ENCODE measurements at places on chromosomes 13 and 19.

DNA sequence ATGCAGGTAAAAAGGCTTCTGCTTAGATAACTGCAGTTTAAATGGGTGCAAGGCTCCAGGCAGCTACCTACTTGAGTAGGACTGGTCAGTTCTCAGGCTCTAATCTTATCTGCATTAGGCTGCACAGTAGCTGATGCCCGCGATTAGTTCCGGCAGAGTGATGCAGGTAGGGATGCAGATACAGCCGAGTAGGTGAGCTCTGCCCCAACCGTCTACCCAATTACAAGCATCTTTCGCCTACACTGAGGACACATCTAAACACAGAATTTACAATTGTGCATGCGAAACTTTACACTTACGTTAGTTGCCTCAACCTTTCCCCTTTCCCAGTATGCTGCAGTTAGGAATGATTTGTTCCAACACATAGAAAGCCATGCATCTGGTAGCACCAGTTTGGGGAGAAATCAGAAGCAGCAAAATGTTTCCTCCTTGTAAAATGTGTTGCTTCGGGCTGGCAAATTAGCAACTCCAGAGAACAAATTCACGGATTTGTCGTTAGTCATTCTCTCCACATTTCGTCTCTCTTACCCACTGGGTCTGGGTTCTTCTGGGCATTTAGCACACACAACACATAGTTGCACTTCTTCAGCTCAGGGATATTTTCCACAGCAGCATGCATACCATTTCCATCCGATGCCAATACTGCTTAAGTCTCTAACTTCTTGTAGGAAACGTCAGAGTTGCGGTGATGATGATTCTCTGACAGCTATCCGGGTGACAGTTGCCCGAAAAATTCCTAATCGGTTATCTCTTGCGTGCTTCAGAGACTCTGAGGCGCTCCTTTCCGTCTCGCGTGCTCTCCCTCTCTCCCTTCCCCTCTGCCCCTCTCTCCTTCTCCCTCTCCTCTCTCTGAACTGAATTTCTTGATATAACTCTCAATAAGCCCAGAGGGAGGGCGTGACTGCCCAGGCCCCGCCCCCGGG is at the start of gene PCDH9:
Gene PCDH9 (minus strand): TSS at position 856 of the 923 bp plus-strand sequence. CDS start 1,896 bp downstream, outside the sequence.
- peak; percentile 41 for DNase-seq

- DNase-seq: no peak
These were observed 1131.1 kb downstream of the PCDH9 start for GRCh38 chr13:66098931-66099628.

DNA sequence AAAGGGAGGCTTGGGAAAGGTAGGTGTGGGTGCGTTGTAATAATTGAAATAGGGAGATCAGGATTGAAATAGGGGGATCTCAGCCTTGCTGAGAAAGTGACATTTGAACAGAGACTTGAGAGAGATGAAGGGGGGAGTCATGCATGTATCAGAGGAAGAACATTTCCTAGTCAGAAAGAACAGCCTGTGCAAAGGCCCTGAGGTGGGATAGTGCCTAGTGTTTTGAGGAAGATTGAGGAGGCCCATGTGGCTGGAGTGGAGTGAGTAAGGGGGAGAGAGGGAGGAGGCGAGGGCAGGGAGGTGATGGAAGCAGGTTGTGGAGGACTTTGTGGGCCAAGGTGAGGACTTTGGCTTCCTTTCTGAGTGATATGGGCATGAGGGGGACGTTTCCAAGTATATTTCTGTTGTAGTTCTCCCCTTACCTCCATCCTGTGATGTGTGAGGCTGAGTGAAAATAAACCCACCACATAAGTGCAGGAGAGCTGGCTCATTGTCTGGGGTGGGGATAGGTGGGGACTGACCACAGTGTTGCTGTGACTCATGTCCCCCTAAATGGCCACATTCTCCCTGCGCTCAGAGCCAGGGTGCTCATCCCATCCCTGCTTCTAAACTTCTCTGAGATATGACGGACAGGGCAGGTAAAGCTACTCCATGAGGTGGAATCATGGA is 17.8 kb downstream of the ACTL9 start:
- DNase-seq: no peak

GRCh38 chr19:15587663-15588062 is 27.4 kb upstream of the CYP4F8 start:
- DNase-seq: no peak

DNA sequence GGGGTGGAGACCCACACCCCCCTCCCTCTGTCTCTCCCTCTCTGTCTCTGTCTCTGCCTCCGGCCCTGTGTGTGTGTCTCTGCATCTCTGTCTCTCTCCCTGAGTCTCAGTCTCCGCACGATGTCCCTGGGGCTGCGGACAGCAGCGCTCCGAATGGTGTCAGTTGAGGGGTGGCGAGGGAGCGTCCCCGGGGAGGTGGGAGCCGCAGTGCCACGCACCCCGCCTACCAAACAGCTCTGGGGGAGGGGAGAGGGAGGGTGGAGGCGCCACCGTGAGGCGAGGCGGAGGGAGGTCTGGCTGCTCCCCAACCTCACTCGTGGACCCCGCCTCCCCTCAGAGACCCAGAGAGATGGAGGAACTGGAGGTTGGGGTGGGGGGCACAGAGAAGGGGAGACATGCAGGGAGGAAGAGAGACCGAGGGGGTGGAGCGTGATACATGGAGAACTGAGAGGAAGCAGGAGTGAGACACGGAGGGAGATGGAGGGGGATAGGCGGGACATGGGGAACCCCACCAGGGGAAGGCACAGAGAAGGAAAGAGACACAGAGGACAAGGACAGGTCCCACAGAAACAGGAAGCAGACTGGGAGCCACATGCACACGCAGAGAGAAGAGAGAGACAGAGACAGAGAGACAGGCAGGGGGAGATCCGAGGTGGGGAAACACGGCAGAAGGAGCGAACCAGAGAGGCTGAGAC is 7.2 kb downstream of the ERFL start:
- no peak for DNase-seq

GRCh38 chr13:110525328-110526319 is 35.9 kb downstream of the RAB20 start:
- DNase-seq: no peak

DNA sequence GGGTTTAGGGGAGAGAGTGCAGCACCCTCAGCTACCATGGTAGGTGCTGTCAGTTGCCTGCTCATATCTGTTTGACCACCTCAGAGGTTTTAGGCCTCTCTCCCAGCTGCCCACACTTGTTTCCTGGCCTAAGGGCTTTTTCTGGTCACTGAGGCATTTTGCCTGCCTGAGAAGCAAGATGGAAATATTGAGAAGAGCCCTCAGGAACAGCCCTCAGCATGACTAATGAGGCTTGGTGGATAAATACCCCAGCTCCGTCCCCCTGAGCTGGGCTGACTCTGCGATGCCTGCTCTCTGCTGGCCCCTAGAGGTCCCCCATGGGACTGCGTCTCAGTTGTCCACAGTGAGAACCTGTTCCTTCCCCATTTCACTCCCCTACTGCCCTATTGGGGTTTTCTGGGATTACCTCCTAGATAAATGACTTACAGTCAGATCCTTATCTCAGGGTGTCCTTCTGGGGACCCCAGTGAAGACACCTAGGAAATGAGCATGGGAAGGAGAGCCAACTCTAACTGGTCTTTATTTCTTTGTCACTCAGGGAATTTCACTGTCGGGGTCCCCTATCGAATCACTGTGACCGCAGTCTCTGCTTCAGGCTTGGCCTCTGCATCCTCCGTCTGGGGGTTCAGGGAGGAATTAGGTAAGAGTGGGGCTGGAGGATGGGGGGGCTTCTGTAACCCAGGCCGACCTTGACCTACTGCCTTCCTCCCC is 13.3 kb downstream of the PALM3 start:
- DNase-seq: peak; percentile 25

DNA sequence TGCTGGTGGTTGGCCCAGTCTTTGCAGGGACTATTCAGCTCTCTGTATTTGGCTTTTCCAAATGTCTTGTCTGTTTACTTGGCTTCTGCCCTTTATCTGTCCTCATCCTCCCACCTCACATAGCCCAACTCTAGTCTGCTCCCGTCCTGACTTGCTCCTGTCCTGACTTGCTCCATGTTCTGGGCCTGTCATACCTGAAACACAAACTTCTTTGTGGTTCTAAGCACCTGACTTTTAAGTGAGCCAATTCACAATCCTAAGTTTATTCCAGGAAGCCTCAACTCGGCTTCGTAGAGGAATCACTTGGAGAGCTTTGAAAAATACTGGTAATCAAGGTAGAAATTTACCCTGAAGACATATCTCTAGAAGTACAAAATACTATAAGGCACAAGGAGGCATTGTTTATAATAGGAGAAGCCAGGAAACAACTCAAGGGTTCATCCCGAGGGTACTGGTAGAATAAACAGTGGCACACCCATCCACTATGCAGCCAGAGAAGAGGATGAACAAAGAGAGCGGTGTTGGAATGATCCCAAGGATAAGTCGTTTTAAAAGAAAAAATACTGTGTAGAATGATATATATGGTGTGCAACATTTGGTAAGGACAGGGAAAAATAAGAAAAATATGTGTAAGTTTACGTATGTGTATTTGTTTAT is 284.5 kb downstream of the FGF14 start:
- DNase-seq: peak; percentile 88

GRCh38 chr19:49730166-49730565 is 32.9 kb downstream of the TSKS start:
- DNase-seq: no peak

- no peak for DNase-seq
These were observed 62.0 kb downstream of the RFX2 start for GRCh38 chr19:6048348-6048747.

DNA sequence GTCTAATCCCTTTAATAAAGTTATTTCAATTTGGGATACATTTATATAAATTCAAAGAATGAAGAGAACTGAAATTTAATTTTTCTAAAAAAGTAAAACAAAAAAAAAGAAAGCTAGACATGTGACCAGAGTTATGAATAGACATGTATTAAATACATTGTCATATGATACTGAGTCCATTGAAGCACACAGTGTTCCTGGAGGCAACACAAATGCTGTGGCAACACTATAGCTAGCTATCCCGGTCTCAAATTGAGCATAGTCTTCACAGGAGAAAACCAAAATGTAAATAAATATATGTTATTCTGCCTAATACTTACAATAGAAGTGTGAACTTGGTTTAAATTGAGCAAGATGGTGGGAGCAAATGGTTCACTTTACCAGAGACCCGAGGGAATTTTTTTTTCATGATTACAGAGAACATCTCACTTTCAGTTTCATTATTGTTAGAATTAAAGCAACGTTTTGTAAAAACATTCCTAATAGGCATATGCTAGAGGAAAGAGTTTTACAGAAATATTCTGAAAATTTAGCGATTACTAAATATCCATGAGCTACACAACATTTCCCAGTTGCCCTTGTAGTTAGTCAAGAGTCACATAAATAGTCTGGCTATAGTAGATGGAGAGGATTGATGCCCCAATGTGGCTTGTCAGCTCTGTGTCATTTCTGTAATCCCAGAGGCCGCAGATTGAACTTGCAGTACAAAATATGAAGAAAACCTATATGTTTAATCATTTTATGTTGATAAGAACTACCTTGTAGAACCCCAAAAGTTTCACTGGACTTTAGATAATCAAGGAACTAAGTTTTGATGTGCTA is 775.7 kb upstream of the SPRY2 start:
- no peak for DNase-seq

DNA sequence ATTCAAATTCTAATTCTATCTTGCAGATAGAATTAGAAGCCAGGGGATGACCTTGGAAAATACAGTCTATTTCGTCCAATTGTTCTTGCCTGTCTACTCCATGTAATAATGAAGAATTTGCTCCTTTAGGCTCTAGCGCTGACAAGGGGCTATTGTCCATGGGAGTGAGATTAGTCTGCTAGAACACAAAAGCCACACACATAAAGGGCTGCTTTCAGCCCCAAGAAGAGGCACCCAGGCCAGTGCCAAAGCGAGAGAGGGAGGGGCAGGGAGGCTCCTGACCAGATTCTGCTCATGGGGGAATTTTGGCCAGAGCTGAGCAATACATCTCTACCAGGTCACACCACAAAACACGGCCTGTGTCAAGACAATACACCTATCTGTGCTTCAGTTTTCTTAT is 1306.9 kb downstream of the UQCRFS1 start:
- DNase-seq: no peak

DNA sequence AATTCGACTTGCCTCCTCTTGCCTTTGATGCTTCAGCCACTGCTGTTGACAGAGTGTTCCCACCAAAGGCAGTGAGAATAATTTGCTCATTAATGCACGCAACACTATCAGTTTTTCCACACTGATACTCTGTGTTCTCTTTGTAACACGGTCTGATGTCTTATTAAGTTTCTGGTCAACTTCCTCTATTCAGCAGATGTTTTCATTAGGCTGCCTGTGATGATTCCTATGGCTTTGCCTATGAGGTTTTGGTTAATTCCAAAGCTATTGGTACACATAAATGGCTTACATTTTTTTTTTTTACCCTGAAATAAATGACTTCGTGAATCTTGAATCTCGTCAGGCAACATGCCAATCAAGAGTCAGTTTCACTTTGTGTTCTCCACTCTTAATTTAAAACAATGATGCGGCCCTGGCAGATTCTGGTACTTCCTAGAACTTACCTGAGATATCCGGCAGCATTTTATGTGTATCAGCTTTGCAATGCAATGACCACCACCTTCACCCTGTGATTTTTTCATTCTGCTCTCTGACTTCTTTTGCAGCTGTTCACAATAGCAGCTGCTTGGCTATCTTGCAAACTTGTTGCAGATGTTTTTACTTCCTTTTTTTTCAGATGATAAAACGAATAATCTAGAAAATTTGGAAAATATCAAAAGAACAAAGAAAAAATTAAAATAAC is 27.5 kb upstream of the KL start:
- no peak for DNase-seq

DNA sequence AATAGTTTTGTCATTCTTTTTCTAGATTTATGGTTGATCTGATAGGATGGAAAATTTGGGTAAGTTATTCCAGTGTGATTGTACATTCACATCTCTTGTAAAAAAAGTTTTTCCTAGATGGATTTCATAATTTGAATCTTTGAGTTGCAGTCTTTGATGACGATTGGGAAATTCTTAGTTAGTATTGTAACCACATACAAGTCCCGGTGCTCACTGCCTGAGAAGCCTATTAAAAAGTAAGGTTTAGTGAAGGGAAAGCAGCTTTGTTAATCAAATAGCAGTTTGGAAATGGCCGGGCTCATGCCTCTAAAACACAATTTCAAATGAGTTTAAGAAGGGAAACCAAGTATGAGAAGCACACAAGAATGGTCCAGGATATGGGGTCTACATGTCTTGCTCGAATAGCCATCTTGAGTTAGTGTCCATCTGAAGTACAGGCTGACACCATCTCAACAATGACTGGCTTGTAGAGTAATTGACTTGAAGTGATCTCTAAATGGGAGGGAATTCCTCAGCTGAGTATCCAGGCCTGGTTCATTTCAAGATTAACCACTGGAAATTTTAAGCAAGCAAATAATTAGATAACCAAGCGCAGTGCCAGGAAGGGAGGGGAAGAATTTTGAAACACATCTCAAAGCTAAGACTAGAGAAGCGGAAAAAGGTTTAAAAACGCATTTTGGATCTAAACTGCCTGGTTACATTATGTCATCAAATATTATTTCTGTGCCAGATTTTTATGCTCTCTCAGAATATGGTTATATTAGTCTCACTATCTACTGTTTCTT is 1145.6 kb upstream of the MIR17HG start:
- DNase-seq: no peak

DNA sequence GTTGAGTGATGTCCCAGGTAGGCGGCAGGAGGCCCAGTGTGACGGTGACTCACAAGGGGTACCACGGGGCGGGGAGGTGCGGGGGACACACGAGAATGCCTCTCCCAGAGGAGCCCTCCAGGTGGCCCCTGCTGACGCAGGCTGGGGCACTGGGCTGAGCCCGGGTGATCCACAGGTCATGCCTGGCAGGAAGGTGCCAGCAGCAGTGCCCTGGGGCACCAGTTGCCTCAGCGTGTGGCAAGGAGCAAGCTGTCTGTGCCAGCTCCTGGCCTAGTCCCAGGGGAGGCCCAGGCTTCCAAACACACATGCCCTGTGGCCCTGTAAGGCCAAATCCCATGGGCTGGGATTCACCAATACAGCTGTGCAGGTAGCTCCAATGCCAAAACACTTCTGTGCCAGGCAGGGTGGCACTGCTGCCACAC is 28.0 kb downstream of the AKT2 start:
- DNase-seq: peak; percentile 22
